ENCODE measurements at places on chromosomes 12 and 14.

DNA sequence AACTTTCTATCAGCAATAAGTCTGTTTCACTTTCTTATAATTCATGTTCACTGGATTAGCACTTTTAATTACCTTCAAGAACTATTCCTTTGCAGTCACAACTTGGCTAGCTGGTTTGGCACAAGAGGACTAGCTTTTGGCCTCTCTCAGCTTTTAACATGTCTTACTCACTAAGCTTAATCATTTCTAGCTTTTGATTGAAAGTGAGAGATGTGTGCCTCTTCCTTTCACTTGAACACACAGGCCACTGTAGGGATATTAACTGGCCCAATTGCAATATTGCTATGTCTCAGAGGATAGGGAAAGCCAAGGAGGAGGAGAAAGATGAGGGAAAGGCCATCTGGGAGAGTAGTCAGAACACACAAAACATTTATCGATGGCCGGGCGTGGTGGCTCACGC is 92.7 kb downstream of the PRICKLE1 start:
- no peak for DNase-seq

GRCh38 chr12:29945904-29946303 is 162.2 kb upstream of the TMTC1 start:
- DNase-seq, result no peak

DNA sequence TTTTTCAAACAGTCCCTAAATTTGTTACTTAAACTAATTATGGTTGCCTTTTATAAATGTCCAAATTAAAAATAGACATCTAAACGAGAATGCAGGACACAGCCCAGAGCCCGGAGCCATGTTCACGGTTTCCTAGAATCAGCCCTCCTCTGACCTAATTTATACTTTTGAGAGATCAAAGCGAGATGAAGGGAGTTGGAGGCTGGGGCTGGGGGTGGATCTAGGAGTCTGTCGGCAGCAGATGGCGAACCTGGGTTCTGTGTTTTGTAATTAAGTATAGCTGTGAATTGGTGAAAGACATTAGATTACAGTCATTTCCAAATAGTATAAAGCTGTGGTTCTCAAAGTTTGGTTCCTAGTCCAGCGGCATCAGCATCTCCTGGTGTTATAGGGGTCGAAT is 210.1 kb downstream of the SLC41A2 start:
- no peak for DNase-seq

- peak; percentile 40 for DNase-seq
Measured at GRCh38 chr12:131114942-131115584, 161.4 kb downstream of the ADGRD1 start.

- no peak for DNase-seq
Measured at GRCh38 chr12:111174251-111174960, 194.5 kb downstream of the PHETA1 start.

DNA sequence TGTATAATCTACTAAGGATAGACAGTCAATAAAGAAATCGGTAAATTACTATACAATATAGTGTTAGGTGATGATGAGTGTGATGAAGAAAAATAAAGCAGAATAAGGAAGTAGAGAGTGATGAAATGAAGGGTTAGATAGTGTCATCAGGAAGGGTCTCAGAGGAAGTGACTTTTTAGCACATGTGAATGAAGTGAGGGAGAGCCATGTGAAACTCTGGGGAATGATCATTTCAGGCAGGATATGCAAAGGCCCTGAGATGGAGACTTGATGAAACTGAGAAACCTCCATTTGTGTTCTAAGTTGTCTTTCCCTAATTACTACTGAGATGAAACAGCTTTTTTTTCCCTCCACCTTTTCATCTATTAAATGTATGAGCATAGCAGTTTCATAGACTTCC is 19.4 kb upstream of the GNPTAB start:
- no peak for DNase-seq
